Transverse colon (tissue), 4 donors: ENCODE measurements at places on chromosomes 1 and 21. TPM values are rescaled to one million over a fixed set of nuclear protein-coding genes. Genes with fewer than 3 reads are reported as not detected.

The ASPM gene
- 13.9 TPM for total RNA-seq

The CA6 gene
- not detected for total RNA-seq

The EDARADD gene
- not detected for total RNA-seq

The UBE2U gene
- not detected for total RNA-seq

The REN gene
- not detected for total RNA-seq

DNA sequence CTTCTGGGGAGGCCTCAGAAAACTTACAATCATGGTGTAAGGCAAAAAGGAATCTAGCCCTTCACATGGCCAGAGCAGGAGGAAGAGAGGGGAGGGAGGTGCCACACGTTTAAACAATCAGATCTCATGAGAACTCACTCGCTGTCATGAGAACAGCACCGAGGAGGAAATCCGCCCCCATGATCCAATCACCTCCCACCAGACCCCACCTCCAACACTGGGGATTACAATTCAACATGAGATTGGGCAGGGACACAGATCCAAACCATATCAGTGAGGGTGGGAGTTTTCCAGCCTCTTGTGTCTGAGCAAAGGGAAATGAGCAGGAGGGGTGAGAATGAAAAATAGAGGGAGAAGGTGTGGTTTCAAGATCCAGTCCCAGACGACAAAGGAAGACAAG, 482.1 kb upstream of the VAMP3 start:
- no peak for DNase-seq

GRCh38 chr1:50724626-50725286, 235.3 kb downstream of the FAF1 start:
- no peak for DNase-seq

DNA sequence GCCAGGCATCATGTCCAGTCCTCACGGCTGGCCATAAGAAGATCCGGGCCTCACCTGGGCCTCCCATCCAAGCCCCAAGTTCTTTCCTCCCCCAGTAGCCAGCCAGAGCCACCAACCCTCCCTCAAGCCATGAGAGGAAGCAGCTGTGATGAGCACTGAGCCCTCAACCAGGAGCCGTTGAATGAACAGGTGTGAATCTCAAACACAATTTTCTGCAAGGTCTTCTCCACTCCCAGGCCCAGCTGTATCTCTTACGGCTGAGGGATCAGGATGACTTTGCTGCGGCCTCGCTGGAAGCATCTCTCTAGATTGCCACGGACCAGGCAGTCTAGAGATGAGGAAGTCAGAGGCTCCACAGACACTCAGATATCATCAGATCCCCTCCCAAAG, 9.8 kb upstream of the CLDN14 start:
- DNase-seq: no peak

GRCh38 chr1:165052431-165052830, 304.1 kb downstream of the LMX1A start:
- no peak for DNase-seq

DNA sequence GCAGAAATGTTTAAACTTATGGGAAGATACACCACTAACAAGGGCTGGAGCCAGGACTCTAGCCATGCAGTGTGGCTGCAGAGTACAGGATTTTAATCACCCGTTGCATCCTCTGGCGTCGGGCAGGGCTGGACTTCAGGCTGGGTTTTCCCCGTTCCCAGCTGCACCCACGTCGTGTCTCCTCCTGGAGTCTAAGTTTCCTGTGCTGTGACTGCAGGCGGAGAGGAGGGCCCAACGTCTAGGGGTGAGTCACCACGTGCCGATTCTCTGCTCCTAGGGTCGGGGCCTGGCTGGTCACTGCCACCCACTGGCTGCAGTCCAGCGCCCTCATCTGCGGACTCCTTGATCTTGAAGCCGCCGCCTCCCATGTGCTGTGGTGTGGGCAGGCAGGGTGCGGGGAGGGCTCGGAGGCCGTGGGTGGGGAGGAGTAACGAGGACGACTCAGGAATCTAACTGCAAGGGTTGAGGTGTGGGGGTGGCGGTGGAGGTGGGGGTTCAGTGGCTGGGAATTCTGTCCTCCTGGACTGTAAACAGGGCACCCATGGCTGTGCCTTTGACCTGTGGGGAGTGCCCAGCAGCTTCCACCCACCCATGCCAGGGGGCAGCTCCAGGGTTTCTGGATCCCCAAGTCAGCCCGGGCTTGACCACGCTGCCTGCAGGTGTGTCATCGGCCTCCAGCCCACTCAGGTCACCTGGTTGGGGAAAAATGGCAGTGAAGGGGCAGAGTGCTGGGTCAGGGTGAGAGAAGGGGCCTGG, 77.8 kb downstream of the ALPL start:
- peak; percentile 25 for DNase-seq
